ENCODE measurements at places on chromosomes 2 and 18.
A peak's percentile ranks its signal among the peaks of the same experiment; 100 is the strongest.

- DNase-seq: peak; percentile 20
These were observed 47.9 kb upstream of the CCDC150 start for GRCh38 chr2:196591621-196592022.

DNA sequence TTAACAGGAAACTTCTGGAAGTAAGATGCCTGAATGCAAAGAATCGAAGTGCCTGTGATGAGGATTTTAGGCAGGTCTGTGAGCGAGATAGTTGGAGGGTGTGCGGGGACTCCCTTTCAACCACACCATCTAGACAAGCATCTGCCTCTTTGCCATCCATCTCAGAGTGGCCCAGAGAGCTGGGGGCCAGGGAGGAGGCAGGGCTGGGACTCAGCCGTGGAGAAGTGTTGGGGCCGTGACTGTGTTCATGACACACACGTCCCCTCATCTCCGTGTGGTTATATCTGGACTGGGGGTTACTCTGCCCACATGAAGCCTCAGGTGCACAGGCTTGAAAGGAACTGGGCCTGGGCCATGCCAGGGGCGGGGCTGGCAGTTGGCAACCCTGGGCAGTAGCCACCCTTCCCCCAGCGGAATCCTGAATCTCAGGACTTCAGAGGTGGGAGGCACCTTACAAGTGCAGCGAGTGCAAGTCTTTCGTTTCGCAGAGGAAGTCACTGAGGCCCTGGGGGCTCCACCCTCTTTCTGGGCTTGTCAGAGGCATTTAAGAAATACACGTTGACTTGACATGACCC lies 112.5 kb downstream of the SLC4A3 start:
- no peak for DNase-seq

- DNase-seq: no peak
These were observed 1300.0 kb upstream of the FAM98A start for GRCh38 chr2:34899079-34899478.

GRCh38 chr2:206084870-206085741 lies 868 bp downstream of the INO80D start:
- DNase-seq: no peak
